ENCODE measurements at places on chromosomes 7 and 10.

- no peak for DNase-seq
These were observed 10.1 kb downstream of the HNRNPA2B1 start for GRCh38 chr7:26190417-26190869.

DNA sequence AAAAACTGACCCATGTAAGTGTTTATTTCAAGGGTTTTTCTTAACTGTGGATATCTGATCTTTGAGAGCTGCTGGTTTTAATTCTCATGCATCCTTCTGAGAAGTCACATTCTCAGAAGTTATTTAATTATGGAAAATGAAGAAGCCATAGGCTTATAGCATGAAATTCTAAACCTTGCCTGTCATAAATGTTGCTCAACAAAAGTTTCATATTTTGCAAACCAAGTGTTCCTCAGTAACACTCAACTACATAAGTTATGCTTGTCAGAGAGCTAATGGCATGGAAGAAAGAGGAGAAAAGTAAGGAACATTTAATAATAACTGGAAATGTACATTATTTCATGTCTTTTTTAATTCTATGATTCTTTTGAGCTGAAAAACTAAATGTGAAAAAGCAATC lies 78.6 kb upstream of the MPP7 start:
- DNase-seq: no peak

DNA sequence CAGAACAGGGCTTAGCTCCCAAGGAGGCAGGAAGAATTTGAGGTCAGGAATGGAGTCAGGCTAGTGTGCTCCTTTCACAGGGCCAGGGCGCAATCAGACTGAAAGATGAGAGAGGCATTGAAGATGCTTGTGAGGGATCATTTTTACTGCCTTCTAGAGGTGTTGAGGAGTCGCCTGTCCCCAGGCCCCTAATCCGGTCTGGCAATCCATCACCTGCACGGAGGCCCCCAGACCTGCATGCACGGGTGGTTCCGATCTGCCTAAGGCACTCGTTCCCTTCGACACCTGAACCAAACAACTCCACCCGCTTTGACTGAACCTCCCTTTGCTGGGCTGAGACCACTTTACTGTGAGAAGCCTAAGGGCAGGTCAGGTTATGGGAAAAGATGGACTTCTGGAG lies 8.0 kb downstream of the FOXI2 start:
- no peak for DNase-seq

DNA sequence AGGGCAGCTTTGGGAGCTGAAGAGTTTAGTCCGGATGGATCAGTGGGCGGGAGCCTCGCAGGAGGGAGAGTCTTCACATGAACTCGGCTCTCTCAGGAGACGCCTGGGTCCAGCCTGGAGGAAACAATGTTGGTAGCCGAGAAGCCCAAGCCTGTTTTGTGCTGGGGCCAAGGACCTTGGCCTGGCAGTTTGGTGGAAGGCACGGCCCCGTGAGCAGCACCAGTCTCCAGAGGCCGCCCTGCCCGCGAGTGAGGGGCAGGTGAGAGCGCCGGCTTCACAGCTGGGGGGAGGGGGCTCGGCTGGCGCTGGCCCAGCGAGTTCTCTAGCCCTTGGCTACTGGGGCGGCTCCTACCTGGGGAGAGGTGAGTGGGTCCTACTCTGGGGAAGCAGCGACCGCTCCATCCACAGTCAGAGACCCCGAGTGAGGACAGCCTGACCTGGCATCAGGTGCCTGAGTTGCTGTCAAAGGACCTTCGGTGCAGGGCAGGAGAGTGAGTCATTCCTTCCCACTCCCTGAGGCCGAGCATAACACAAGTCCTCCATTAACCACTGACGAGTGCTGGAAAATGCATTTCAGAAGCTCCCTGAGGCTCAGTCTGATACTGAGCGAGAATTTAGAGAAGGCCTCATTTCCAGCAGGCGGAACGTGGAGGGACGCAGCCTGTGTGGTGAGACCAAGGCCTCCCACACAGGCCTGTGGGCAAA lies 89.3 kb upstream of the DIP2C start:
- DNase-seq: no peak

DNA sequence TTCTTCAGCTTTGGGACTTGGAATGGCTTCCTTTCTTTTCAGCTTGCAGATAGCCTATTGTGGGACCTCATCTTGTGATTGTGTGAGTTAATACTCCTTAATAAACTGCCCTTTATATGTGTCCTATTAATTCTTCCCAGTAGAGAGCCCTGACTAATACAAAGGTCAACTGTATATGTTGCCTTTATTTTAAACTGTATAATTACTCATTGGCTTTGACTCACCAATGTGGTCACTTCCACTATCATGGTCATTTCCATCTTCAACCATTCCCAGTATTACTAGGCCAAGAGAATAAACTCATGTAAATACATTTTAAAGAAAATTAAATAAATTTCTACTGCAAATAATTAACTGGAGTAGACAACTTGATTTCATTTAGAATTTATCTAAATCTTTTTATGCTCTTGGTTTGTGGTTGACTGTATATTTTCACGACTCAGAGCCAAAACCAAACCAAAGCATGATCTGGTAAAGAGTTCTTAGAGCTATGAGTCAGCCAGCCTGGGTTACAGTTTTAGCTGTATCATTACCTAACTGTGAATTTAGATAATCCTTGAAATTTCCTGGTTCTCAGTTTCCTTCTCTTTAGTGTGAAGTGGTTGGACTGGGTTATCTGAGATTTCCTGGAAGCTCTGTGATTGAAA lies 188.4 kb downstream of the PPP1R3A start:
- no peak for DNase-seq

GRCh38 chr7:134561-135256 lies 57.7 kb upstream of the FAM20C start:
- no peak for DNase-seq

DNA sequence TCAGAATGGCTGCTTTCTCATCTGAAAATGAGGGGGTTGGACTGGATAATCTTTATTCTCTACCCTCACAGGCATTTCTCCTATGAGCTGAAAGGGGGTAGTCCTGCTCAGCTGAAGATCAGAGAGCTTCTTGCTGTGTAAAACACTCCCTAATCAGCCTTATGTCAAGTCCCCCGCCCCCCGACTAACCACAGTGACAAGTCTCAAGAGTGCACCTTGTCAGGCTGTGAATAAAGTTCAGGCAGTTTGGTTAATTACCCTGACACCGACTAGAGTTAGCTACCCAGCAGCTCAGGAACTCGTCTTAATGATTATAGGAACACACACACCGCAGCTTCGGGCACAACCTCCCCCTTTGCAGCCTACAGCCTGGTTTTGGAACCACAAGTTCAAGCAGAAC lies 513.7 kb downstream of the RPS24 start:
- no peak for DNase-seq

GRCh38 chr10:93766918-93767317 lies 9.2 kb downstream of the LGI1 start:
- no peak for DNase-seq

- DNase-seq: no peak
These were observed 32.4 kb downstream of the WBP1L start for GRCh38 chr10:102775935-102776669.

- no peak for DNase-seq
These were observed 1.9 kb upstream of the ARHGAP22 start for GRCh38 chr10:48606530-48607355.

DNA sequence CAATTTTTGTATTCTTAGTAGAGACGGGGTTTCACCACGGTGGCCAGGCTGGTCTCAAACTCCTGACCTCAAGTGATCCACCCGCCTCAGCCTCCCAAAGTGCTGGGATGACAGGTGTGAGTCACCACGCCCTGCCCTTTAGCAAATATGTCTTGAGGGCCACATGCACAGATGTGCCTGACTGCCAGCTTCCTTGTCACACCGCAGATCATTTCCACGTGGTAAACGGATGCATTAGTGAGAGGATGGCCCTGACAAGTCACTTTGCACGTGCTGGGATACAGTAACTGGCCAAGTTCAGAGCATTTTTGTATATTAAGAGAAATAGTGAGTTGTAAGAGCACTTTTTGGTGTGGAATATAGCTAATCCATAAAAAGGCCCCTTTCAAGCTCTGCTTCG lies 44.3 kb upstream of the FAM180A start:
- no peak for DNase-seq

- no peak for DNase-seq
These were observed 19.7 kb downstream of the TRUB1 start for GRCh38 chr10:114957673-114958072.

DNA sequence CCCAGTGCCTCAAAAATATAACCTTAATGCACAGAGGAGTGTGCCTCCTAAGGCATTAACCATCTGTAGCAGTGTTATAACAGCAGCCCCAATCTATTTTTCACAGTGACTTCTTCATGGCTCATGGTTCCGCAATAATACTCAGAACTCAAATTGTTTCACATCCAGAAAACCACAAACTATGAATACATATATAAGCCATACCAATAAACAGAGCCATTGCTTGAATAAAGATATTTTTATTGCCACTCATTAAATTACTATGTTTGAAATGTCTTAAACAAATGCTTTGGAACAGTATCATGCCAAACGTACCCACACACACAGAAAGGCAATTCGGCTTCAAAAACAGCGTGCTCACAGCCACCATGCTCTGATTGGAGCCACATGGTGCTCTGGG lies 629.3 kb upstream of the NRP1 start:
- DNase-seq: no peak

DNA sequence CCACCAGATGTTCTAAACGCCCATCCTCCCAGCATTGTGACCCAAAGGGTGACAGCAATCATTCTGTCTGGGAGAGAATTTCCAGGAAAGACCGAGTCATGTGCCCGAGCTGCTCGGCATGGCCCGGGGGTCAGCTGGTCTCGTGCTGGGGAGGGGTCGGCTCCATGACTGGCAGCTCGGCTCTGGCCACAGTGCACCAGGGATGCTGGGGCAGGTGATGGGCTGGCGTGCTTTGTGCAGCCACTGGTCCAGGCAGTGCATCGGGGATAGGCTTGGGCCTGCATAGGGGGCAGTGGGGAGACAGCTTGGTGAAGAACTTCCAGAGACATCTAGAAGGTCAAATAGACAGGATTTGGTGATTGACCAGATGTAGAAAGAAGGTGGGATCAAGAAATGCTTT lies 39.2 kb upstream of the PSMG3 start:
- no peak for DNase-seq

- DNase-seq: no peak
These were observed 102.0 kb downstream of the LANCL2 start for GRCh38 chr7:55467047-55467593.

DNA sequence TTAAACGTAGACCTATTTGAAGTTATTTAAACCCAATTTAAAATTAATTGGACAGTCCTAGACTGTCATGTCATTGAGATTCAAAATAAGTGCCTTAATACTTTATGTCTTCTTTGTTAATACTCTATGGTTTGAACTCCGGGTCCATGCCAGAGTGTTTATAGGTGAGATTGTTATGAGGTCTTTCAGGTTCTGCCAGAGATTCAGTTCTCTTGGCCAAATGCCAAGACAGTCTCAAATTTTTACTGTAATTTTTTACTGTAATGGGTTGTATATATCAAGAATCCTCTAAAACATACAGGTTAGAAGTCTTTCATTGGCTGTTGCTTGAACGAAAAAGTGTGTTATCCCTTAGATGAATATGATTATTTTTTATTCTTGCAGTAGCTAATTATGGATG lies 3.9 kb downstream of the ADD3 start:
- DNase-seq: no peak

- no peak for DNase-seq
These were observed 402.2 kb downstream of the DNAJB6 start for GRCh38 chr7:157739031-157739430.

DNA sequence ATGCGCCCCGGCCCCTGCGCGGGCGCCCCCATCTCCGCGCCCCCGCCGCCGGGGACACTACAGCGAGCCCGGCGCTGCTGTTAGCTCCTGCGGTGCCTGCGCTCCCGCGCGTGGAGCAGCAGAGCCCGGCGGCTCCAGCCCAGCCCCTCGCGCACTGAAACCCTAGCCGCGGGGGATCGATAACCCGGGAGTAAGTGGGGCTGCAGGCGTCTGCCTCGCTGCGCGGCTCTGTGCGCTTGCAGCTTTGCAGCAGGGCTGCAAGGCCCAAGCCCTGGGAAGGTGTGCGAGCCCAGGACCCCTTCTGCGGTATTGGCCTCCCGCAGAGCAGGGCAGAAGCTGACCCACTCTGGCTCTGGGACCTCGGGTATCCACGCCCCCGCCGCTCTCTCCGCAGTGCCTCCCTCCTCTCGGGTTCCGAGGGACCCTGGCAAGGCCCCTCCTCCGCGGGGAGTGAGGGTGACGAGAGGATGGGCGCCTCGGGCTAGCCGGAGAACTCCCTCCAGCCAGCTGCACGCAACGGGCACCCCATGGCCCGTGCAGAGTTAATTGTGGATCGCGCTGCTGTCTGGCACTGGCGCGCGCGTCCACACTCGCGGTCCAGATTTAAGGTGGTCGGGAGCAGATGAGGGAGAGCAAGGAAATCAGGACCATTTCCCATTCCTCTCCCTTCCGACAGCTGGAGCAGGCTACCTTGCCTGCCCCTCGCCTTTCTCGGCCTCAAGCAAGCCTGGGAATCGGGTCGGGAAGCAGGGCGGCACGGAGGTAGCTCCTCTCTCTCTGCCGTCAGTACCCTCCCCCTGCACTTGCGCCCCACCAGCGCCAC lies 2.1 kb downstream of the SHH start:
- DNase-seq: no peak

GRCh38 chr7:17447728-17448478 lies 149.5 kb downstream of the AHR start:
- DNase-seq: no peak

- DNase-seq: no peak
These were observed 173.8 kb upstream of the PPP2R2D start for GRCh38 chr10:131726967-131727366.

DNA sequence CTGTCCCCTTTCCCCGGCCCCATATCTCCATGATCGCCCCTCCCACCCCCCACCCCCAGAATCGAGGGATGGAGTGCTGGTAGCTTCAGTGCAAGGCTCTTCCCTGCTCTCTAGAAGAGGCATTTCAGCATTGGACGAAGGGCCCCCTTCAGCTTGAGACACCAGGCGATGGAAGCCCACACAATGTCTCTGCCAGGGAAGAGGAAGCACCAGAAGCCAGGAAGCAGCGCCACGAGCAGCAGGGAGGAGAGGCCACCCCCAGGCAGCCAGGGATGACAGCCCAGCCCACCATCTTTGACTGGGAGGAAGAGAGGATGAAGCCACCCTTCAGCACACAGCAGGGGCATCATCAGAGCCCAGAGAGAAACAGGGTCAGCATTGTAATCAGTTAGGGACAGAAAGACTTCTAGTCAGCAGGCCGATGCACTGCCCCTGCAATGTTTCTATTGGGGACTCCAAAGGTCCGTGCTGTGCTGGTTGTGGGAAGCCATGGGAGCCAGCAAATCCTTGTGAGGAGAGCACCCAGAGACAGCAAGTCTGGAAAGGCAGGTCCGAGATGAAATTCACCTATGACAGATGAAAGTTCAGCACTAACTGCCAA lies 15.7 kb downstream of the TMEM72 start:
- no peak for DNase-seq

- no peak for DNase-seq
These were observed 473.0 kb downstream of the RPS24 start for GRCh38 chr10:78506614-78507013.

DNA sequence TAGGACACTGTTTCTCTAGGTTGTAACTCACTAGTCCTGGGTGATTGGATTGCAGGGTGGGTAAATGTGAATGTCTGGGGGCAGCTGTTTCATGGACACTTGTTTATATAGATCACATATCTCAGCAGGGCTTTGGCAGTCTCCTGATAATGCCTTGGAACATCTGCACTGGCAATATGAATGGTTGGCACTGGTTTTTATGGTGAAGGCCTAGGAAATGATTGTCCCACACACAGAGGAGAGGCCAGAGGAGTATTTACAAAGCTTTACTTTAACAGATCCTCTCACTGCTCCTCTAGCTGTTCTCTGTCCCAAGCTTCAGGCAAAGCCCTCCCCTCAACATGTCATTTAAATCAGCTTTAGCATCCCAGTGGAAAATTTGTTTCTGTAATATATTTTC lies 171.3 kb upstream of the STEAP4 start:
- DNase-seq: no peak

- no peak for DNase-seq
These were observed 26.8 kb downstream of the NT5C3A start for GRCh38 chr7:33035776-33036175.

Data from stimulated activated CD8-positive, alpha-beta memory T cell treated with anti-CD3 and anti-CD28 coated beads, Interleukin-15, amount 100 ng/mL, for 1 hour (primary cell).